Activated CD4-positive, CD25-positive, alpha-beta regulatory T cell treated with anti-CD3 and anti-CD28 coated beads, Interleukin-2, amount 50 U/mL, for 24 hours (primary cell): ENCODE measurements at places on chromosomes 3 and 15.

- ATAC-seq, result no peak
Observed at GRCh38 chr15:40420071-40420713, 14.6 kb downstream of the IVD start.

DNA sequence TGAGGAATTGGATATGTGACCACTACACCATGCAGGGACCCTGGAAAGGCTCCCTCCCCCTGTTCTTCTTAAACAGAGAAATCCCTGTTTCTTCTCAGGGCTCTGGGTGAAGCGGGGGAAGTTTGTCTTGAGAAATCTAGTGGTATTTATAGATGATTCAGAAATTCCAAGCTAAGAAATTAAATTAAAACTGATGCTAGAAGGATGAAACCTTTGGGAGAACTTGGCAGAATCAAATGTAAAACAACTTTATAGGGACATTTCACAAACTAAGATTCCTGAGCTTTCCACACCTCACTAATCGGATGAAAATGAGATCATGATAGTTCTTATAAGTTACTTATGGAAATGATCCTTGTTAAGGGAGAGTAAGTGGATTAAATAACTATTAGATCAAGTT lies 54.2 kb downstream of the FBXL2 start:
- ATAC-seq, result no peak

DNA sequence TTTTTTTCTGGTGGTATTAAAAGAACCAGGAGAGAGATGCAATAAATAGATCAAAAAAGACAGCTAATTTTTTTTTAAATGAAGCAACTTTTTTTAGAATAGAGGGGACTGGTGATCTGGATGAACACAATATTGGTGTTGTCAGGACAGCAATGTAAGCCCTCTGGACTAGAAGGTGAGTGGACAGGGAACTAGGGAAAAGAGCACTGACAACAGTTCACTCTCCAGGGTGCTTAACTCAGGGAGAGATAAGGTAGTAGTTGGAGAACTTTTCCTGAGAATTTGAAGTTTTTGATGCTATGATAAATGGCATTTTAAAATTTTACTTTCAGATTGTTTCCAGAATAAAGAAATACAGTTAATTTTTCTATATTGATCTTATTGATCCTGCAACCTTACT lies 158.3 kb upstream of the STAC start:
- ATAC-seq, result no peak

GRCh38 chr3:133393691-133394474 lies 6.0 kb upstream of the BFSP2 start:
- ATAC-seq, result no peak

DNA sequence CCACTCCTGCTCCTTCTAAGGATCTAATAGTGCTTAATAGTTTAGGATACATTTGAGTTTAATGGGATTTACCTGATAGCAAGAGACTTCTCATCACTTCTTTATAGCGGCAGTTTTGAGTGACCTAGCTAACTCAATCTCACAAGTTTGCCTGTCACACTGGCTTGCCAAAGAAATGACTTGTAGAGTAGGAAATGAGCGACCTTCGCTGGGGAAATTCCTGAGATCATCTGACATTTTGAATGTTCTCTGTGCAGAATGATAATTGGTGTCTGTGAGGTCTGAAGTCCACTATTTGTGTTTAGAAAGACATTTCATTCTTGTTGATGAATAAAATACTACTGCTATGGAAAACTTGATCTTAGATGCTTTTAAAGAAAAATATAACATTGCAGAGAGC lies 30.3 kb downstream of the SUCLG2 start:
- ATAC-seq, result no peak

- no peak for ATAC-seq
Observed at GRCh38 chr3:61940236-61940635, 378.9 kb downstream of the PTPRG start.

- no peak for ATAC-seq
Observed at GRCh38 chr3:40718681-40719080, 193.9 kb downstream of the ZNF621 start.

- ATAC-seq, result peak; percentile 24
Observed at GRCh38 chr15:73305331-73306211, 63.2 kb downstream of the HCN4 start.
